Activated naive CD8-positive, alpha-beta T cell treated with anti-CD3 and anti-CD28 coated beads, Interleukin-2, amount 50 U/mL, for 24 hours (primary cell): ENCODE measurements at places on chromosomes 6 and 20.

- no peak for DNase-seq
Measured at GRCh38 chr20:58759947-58760346, 67.3 kb downstream of the NPEPL1 start.

- DNase-seq, result no peak
Measured at GRCh38 chr20:22890594-22891300, 144.4 kb upstream of the SSTR4 start.

- no peak for DNase-seq
Measured at GRCh38 chr6:88609983-88610382, 353.4 kb downstream of the RNGTT start.

- no peak for DNase-seq
Measured at GRCh38 chr6:14730654-14731053, 515.2 kb upstream of the JARID2 start.

DNA sequence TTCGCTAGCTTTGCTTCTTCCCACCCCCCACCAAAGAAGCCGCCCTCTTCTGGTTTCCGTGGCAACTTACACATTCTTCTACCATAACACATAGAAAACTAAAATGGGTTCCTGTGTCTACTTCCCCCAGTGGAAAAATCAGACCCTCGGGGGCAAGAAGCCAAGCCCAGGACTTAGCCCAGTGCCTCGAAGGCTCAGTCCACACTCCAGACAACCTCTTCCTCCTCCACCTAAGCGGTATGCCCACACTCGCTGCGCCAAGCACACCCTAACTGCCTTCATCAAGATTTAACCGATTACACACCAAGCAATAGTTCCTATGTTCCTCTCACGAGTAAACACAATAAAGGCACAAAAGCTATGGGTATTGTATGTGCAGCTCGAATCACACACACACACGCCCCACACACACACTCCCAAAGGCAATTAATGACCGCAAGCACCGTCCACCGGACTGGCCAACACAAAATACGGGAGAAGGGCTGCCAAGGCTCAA lies 537 bp downstream of the PPIL4 start:
- peak; percentile 54 for DNase-seq

DNA sequence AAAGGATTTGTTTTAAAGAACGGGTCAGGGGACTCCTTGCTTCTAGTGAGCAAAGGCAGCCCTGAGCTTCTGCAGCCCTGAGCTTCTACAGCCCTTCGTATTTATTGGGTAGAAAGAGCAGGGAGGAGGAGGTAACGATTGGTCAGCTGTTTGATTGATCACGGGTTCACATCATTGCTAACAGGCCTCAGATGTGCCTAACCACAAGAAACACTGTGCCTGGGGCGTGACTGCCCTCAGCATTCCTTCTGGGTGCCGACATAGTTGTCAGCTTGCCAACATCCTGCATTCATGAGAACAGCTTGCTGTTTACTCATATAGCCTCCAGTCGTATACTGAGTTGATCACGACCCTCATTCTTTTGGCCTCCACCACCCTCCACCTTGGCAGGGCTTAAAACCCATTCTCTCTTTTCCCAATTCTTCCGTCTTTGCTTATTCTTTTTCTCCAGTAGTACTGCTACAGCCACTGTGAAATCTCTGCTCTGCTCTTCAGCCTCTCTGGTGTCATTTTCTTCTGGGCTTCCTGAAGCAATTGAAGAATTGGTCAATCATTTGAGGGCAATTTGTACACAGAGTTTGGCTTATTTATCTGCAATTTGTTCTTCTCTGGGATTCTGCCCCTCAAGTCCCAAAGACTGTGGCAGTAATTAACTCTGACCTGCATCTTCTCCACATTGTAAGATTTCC lies 25.4 kb upstream of the NOP56 start:
- no peak for DNase-seq

GRCh38 chr6:57147401-57147800 lies 24.7 kb upstream of the BAG2 start:
- DNase-seq, result no peak
